ENCODE measurements at places on chromosomes 3 and 15.

DNA sequence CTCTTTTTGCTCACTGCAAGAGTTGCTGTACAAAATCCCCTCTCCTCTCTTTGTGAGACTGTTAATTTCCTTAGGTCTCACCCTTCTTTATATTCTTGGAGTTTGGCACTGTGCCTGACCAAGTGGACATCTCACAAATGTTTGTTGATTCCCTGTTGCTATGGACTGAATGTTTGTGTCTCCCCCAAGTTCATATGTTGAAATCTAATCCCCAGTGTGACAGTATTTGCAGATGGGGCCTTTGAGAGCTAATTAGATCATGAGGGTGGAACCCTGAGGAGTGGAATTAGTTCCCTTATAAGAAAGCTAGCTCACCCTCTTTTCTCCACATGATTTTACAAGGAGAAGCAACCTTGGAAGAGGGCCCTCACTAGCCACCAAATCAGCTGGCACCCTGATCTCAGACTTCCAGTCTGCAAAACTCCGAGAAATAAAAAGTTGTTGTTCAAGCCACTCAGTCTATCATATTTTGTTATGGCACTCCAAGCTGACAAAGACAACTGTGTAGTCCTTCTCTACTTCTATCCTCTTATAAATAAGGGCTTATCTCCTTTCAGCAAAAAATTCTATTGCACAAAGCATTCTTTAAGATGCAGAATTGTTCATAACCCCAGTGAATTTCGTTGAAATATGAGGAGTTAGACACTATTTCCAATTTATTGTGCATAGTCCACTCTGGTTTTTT lies 65.5 kb upstream of the NPHP3 start:
- DNase-seq = no peak

DNA sequence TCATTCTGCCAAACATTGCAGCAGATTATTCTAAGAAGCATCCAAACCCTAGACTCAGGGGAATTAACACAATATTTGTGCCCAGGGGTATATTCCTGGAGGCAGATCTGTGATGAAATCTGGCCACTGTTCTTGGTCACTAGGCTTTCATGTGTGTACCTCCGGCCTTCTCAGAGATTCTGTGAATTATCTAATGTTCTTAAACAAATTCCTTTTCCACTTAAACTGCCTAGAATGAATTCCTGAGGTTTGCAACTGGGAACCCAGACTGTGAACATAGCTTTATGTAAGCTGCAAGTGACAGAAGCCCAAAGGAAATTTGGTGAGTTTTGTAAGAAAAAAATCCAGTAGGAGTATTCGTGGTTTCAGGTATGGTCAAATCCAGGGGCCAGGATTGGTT lies 20.7 kb upstream of the CTNNB1 start:
- no peak for DNase-seq

- DNase-seq = no peak
Observed at GRCh38 chr15:63983061-63983711, 63.1 kb downstream of the DAPK2 start.

DNA sequence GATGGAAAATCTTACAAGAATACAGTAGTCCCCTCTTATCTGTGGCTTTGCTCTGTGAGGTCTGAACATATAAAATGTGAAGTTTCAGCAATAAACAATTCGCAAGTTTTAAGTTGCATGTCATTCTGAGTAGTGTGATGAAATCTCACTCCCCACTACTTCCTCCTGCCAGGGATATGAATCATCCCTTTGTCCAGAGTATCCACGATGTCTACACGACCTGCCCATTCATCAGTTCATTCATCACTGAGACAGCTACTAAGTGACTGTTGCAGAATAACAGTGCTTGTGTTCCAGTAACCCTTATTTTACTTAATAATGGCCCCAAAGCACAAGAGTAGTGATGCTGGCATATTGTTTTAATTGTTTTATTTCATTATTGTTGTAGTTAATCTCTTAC lies 489.2 kb upstream of the UBE2E2 start:
- peak; percentile 78 for DNase-seq

- no peak for DNase-seq
Observed at GRCh38 chr3:64138656-64139375, 86.5 kb downstream of the PRICKLE2 start.

DNA sequence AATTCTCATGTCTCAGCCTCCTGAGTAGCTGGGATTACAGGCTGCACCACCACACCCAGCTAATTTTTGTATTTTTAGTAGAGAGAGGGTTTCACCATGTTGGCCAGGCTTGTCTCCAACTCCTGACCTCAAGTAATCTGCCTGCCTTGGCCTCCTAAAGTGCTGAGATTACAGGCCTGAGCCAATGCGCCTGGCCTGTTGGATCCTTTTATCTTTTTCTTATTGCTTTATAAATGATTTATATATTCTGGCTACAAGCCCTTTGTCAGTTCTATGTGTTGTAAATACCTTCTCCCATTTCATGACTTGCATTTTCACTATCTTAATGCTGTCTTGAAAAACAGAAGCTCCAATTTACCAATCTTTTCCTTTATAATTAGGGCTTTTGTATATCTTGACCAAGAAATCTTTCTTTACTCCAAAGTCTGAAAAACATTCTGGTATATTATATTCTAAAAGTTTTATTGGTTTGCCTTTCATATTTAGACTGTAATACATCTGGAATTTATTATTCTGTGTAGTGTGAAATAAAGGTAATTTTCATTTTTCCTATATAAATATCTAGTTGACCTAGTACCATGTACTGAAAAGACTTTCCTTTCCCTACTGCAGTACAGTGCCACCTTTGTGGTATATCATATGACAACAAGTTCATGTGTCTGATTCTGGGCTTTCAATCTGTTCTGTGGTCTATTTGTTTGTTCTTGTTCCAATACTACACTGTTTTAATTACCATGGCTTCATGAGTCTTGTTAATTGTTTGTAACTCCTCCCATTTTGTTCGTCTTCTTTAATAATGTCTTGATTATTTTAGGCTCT lies 52.9 kb upstream of the RNU6-1 start:
- no peak for DNase-seq

DNA sequence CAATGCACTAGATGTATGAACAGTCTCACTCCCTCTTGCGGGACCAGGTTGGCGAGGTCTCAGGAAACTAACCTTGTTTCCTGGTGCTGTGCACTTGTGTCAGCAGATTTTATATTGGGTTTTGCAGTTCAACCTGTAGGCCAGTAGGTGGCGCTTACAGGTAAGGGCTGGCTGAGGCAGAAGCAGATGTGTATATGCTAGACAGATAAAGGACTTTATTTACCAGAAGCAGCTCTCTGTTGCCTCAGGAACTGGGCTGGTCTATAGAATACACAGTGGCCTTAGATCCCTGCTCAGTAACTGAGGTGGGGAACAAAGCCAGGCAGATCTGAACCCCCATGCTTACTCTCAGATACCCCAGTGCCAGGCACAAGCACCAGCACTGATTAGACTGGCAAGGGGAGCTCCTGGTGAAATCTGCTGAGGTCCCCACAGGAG lies 296.8 kb downstream of the DOCK3 start:
- peak; percentile 31 for DNase-seq

GRCh38 chr3:114746502-114746901 lies 400.6 kb downstream of the ZBTB20 start:
- no peak for DNase-seq

DNA sequence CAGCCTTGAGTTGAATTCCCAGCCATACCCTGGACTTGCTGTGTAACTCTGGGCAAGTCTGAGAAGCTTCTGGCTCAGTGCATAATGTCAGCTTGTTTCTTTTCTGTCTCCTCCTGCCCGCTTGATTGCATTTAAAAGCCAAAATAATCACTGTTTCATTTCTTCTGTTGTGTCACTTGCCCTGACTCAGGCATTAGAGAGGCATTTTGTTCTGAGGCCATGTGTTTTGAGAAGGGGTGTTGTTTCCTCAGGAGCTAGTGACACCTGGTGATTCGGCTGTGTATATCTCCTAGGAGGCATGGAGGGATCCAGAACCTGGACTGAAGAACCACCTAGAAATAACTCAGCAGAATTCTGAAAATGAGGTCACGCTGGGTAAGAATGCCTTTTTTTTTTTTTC lies 16.0 kb downstream of the WDR73 start:
- peak; percentile 28 for DNase-seq

DNA sequence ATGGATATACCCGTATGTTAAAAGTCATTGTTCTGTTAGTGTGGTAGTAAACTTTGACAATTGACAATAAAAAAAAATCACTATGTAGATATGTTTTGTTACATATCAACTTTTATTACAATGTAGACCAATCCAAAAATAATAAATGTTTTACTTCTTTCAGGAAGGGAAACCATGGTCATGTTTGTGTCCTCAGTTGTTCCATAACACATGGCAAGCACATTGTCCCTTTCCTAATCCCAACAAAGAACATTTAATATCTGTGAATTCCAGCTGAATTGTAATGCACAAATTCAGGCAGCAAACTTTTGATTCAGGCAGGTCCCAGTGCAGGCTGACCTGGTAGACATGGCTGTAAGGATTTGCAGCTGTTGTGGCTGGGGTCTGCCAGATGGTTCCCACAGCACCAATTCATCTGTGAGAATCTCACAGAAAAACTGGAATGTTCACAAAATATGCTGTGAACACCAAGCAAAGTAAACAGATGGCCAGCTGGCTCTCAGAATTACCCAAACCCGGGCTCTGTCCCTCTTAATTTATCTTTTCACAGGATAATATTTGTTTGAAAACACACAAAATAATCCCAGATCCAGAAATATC lies 1.9 kb upstream of the SPG21 start:
- DNase-seq = no peak

DNA sequence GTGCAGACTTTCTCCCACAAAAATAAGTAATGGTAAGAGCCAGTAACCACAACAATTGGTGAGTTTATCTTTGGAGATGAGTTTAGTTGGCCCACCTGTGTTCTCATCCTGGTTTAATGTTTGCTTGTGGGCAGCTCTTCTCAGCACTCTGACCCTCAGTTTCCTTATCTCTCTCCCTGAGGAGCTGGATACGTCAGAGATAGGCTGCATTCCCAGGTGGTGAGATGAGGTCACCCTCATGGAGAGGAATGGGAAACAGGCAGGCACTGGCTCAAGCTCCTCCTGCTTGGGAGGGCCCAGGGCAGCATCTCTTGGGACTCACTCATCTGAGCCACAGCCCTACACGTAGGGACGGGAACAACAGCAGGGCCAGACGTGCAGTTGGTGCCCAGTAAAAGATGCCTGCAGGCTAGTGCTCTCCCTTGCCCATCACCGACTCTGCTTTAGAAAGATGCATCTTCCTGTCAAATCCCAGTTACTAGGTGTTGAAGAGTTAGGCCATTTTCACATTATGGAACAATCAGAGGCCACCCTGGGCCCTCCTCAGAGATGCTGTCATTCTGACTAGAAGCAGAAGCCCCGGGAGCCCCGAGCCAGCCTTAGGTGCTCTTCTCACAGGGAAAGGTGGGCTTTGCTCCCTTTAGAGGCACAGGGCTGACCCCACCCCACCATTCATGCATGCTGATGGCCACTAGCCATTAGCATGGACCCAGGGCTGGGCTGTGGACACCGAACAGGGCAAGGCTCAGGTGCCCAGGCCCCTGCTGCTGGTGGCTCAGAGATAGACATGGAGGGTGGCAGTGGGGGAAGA lies 59.7 kb downstream of the GRIP2 start:
- DNase-seq = peak; percentile 41

DNA sequence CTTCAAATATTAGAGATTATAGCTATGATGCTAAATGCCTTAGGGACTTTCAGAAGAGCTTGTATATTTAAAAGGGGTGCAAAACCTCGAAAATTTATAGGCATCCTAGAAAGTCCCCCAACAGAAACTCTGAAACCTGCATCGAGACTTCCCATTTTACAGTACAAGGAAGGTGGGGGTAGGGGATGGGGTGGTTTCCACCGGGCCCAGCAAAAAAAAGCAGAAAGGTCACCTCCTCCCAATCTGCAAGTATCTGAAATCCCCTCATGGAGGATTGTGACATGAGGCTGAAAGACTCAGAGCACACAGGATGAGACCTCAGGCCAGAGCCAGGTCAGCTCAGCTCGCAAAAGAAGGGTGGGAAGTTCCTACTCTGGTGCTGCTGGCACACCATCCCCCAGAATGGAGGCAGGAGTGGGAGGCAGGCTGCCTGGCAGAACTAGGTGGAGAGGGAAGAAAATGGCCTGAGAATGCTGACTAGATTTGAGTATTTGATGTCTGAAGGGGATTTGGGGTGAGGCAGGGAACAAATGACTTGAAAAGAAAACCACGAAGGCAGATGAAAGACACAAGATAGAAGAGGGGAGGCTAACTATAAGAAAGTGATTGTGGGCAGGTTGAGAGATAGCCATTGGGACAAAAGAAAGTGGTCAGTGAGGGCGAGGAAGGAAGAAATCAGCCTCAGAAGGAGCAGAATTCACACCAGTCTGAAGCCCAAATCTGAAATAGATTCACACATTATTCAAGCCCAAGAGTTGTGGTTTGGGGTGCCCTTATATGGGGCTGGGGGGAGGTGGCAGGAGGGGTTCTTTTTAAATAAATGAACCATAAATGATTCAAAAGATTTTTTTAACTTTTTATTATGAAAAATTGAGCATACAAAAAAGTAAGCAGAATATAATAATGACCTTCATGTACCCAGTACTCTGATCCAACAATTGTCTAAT lies 22.5 kb upstream of the TSC22D2 start:
- DNase-seq = no peak

Measured in RCC 7860 (cell line).